Mesendoderm (in vitro differentiated cells): ENCODE measurements at places on chromosomes 2 and 18.

GRCh38 chr2:207409517-207409916 is 120.2 kb upstream of the CREB1 start:
- H3K27ac ChIP-seq, result no peak overlapping the region
- H3K27me3 ChIP-seq, result no peaks in the 10 kb centered on the region
- peaks cover 3% of the 10 kb centered on the region for H3K4me1 ChIP-seq

- no peaks in the 10 kb centered on the region for H3K36me3 ChIP-seq
- no peaks in the 10 kb centered on the region for H3K4me1 ChIP-seq
- no peak overlapping the region for H3K27ac ChIP-seq
- H3K4me3 ChIP-seq, result no peak overlapping the region
Observed at GRCh38 chr2:45458909-45459563, 152.0 kb downstream of the SRBD1 start.

GRCh38 chr2:37013315-37013641 is 46.9 kb upstream of the STRN start:
- H3K36me3 ChIP-seq, result no peaks in the 10 kb centered on the region
- DNase-seq, result no peak
- no peaks in the 10 kb centered on the region for H3K4me1 ChIP-seq
- H3K27me3 ChIP-seq, result no peaks in the 10 kb centered on the region

- H3K4me3 ChIP-seq, result no peak overlapping the region
- DNase-seq, result no peak
- H3K27ac ChIP-seq, result no peak overlapping the region
- no peaks in the 10 kb centered on the region for H3K27me3 ChIP-seq
Observed at GRCh38 chr2:237752761-237753165, 45.8 kb upstream of the RBM44 start.

GRCh38 chr2:161306919-161307318 is 1.3 kb upstream of the PSMD14 start:
- no peaks in the 10 kb centered on the region for H3K4me1 ChIP-seq
- no peak overlapping the region for H3K27ac ChIP-seq

DNA sequence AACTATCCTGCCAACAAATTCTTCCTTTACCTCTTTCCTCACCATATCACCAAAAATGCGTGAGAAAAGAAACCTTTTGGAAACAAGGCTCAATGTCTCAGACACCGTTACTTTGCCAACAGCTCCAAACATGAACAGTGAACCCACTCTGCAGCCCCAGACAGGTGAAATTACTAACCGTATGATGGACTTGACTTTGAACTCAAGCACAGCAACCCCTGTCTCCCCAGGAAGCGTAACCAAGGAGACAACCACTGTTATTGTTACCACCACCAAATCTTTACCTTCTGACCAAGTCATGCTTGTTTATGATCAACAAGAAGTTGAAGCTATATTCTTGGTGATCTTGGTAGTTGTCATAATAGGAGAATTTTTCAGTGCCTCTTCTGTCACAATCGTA is 28.4 kb downstream of the MFSD6 start:
- no peak overlapping the region for H3K27ac ChIP-seq
- H3K36me3 ChIP-seq, result no peaks in the 10 kb centered on the region
- H3K4me1 ChIP-seq, result no peaks in the 10 kb centered on the region
- DNase-seq, result no peak
- H3K27me3 ChIP-seq, result no peaks in the 10 kb centered on the region

DNA sequence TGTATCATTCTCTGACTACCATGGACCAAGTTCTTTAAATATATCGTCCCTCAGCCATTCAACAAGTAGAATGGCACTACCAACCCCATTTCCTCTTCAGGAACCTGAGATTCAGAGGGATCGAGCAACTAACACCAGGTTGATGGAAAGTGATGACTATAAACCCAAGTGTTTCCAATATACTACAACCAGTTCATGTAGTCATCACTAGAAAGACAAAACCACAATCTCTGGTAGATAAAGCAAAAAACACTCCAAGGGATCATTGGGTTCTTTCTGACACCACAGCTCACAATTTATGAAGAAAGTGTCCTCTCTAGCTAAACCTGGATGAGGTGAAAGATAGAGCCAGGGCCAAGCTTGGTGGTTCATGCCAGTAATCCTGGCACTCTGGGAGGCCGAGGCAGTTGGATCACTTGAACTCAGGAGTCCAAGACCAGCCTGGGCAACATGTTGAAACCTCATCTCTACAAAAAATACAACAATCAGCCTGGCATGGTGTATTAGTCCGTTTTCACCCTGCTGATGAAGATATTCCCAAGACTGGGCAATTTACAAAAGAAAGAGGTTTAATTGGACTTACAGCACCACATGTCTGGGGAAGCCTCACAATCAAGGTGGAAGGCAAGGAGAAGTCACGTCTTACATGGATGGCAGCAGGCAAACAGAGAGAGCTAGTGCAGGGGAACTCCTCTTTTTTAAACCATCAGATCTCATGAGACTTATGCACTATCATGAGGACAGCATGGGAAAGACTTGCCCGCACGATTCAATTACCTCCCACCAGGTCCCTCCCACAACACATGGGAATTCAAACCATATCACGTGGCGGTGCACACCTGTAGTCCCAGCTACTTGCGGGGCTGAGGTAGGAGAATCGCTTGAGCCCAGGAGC is 2.2 kb downstream of the CD226 start:
- no peaks in the 10 kb centered on the region for H3K36me3 ChIP-seq
- H3K4me3 ChIP-seq, result no peak overlapping the region
- H3K27me3 ChIP-seq, result no peaks in the 10 kb centered on the region
- DNase-seq, result no peak
- H3K4me1 ChIP-seq, result no peaks in the 10 kb centered on the region

GRCh38 chr18:23519734-23520133 is 16.4 kb downstream of the RMC1 start:
- H3K4me1 ChIP-seq, result no peaks in the 10 kb centered on the region
- H3K4me3 ChIP-seq, result no peak overlapping the region
- no peak overlapping the region for H3K27ac ChIP-seq

GRCh38 chr2:162636206-162636728 is 202.3 kb downstream of the KCNH7 start:
- no peaks in the 10 kb centered on the region for H3K4me1 ChIP-seq
- H3K27me3 ChIP-seq, result no peaks in the 10 kb centered on the region
- no peaks in the 10 kb centered on the region for H3K36me3 ChIP-seq
- no peak overlapping the region for H3K4me3 ChIP-seq

- peaks cover 2% of the 10 kb centered on the region for H3K4me1 ChIP-seq
- H3K27ac ChIP-seq, result no peak overlapping the region
- H3K27me3 ChIP-seq, result no peaks in the 10 kb centered on the region
Observed at GRCh38 chr2:241771286-241772062, 5.1 kb upstream of the GAL3ST2 start.

DNA sequence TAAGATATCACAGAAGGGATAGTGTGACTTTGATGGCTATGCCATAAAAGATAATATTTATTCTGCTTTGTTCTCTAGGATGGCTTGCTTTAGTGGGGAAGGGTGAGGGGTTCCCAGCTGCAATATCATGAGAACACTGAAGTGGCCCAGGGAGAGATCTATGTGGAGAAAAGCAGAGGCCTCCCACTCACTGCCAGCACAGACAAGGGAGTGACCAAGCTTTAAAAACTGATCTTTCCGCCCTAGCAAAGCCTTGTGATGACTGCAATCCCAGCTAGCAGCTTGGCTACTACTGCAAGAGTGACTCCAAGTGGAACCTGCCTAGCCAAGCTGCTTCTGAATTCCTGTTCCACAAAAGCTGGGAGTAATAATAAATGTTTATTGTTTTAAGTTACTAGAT is 7.8 kb upstream of the DDX1 start:
- no peaks in the 10 kb centered on the region for H3K36me3 ChIP-seq
- H3K27me3 ChIP-seq, result no peaks in the 10 kb centered on the region
- DNase-seq, result no peak
- no peak overlapping the region for H3K27ac ChIP-seq

GRCh38 chr2:64679673-64680425 is 26.1 kb upstream of the SERTAD2 start:
- H3K4me3 ChIP-seq, result no peak overlapping the region
- no peaks in the 10 kb centered on the region for H3K36me3 ChIP-seq
- H3K27me3 ChIP-seq, result no peaks in the 10 kb centered on the region
- no peaks in the 10 kb centered on the region for H3K4me1 ChIP-seq

GRCh38 chr2:566379-567313 is 110.6 kb downstream of the TMEM18 start:
- H3K27ac ChIP-seq, result no peak overlapping the region
- no peaks in the 10 kb centered on the region for H3K36me3 ChIP-seq
- H3K4me1 ChIP-seq, result no peaks in the 10 kb centered on the region
- H3K4me3 ChIP-seq, result no peak overlapping the region
- no peak for DNase-seq

DNA sequence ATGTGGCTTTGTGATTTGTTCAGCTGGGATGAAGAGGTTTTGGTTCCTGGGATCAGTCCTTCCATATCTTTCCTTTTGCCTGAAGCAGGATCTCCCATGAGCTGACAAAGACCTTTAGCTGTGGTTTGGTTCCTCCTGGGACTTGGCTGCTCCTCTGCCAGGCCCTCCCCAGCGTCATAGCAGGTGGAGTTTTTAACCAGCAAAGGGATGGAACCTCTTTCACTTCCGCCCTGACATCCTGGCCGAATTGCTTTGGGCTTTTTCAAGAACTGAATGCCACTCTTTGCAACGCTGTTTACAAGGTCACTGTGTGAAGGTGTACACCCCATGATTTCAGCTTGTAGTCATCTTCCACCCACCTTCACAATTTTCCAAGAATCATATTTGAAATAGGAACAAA is 390 bp downstream of the PCARE start:
- DNase-seq, result no peak
- H3K4me3 ChIP-seq, result no peak overlapping the region
- no peaks in the 10 kb centered on the region for H3K36me3 ChIP-seq
- no peak overlapping the region for H3K27ac ChIP-seq
- H3K27me3 ChIP-seq, result no peaks in the 10 kb centered on the region
- no peaks in the 10 kb centered on the region for H3K4me1 ChIP-seq
